ENCODE measurements at places on chromosomes 4 and X.

DNA sequence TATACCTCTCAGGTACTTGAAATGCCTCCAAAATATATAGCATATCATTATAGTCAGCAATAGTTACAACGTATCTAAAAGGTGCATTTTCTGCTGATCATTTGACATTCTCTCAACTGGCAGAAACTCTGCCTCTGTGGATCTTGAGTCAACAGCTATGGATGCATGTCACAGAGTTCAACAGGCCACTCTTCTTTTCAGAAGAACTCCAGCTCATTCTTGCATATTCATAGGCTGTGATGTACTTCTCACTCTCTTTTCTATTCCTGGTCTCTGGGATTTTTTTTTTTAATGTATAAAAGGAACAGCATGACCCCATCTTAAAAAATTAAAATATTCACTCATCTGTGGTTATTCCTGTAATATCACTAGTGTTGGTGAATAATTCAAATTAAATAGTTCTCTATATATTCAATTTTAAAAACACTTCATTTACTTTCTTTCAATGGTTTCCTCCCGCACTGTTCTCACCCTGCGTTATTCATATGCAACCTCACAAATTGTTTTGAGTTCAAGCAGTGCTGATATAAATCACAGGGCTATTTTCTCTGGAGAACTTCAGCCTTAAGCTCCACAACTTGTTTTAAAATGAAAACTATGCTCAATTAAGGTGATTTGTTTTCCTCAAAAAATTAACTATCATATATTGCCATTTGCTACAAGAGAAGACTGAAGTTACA lies 1111.2 kb upstream of the ADGRL3 start:
- DNase-seq = no peak

DNA sequence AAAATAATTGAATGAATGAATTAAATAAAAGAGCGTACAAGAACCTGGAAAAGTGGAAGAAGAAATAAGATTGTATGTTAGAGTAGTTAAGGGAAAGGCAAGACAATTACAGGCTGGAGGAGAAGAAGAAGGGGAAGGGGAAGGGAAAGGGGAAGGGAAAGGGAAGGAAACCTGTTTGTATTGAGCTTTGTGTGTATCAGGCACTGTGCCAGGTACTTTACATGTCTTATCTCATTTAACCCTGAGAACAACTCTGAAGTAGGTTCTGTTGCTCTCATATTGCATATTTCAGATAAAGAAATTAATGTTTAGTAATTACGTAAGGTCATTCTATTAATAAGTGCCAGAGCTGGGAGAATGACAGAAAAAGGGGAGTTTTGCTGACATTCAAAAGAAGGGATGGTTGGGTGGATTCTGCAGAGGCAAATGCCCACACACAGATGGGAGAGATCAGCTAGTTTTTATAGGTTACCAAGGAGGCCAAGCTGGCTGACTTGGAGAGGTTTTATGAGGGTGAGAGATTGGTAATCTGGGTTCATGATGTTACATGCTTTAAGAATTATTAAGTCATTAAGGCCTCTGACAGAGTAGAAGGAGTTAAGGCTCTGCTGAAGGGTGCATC lies 92.3 kb upstream of the LCORL start:
- DNase-seq = no peak

DNA sequence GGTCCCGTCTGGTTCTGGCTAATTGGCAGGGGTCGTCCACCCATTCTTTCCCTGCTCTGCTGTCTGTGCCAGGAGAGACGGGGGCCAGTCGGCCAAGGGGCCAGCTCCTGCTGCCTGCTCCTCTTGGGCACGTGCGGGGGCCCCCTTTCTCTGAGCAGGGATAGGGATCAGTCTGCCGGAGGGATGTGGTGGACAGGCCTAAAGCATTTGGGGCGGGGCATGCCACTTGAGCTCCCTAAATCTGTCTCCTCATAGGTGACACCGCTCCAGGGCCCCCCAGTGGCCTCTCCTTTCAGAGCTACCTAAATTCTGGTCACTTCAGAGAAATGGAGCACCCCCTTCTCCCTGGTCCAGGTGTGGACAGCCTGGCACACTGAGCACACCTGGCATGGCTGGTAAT lies 4.2 kb upstream of the MSANTD1 start:
- DNase-seq = no peak

- DNase-seq = no peak
Observed at GRCh38 chrX:120653000-120653399, 23.1 kb upstream of the C1GALT1C1 start.

DNA sequence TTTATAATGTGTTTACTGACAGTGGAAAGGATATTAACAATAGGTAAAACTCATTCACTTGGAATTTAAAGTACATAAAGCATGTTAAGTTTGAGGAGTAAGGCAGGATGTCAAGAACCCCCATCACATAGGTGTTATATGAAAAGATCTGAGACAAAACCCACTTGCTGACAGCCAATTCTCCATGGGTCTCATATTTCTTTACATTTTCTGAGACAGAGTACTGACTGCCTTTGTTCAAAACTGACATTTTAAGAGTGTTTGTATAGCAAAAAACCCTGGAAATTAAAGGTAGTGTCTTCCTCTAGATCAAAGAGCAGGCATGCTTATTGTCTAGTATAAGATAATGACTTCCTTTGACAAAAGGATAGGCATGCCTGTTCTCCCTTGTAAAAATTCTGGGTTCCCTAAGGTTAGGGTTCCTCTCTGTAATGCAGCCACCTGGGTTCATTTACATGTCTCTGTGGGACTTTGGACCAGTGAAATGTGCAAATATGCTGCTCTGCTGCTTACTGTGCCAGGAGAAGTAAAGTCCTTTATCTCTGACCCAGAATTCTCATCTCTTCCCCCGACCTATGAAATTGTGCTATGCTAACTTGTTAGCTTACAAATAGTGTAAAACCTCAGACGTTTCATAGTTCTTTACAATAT lies 123.6 kb downstream of the PCDH18 start:
- DNase-seq = no peak

- no peak for DNase-seq
Observed at GRCh38 chrX:103538728-103539127, 19.4 kb upstream of the RAB40A start.

DNA sequence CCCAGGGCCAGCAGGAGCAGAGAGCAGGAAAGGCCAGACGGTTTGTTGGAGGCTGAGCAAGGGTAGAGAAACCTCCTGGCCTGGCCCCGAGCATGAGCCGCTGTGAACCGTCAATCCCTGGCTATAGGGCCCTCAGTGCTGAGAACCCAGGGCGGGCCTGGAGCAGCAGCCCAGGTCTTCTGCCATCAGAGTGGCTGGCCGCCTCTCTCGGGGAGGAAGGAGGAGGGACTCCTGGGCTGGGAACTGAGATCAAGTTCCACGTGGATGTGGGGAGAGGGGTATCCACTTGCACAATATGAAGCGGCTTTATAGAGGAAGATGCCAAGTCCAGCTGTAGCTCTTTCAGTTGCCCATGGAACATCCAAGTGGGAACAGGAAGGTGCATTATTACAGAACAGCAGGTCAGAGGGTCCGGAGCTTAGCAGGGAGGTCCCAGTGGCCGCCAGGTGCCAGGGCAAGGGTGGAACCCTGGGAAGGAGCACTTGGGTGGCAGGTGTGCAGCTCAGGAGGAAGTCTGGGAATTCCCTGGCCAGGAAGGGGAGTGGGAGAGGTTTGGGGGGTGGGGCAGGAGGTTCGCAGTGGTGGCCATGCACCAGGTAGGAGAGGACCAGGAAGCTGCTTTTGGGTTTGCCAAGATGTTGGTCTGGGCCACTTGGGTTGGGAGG lies 31.7 kb upstream of the CRMP1 start:
- DNase-seq = no peak

DNA sequence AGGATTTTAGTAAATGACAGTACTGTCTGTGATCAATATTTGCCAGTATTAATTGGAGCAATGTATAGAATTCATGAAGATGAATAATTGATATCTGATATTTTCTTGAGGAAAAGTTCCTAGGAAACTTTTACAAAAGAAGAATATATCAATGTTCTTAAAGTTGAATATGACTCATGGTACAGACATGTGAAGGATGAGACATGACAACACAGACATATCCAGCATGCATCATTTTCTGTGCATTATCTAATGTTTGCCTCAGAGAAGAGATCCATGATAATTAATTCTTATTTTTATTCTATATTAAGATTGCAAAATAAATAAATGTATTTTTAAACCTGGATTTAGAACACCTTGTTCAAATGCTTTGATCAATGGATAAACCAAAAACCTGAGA lies 452.9 kb upstream of the EPHA5 start:
- no peak for DNase-seq

GRCh38 chr4:8306511-8307021 lies 37.0 kb downstream of the HTRA3 start:
- no peak for DNase-seq

DNA sequence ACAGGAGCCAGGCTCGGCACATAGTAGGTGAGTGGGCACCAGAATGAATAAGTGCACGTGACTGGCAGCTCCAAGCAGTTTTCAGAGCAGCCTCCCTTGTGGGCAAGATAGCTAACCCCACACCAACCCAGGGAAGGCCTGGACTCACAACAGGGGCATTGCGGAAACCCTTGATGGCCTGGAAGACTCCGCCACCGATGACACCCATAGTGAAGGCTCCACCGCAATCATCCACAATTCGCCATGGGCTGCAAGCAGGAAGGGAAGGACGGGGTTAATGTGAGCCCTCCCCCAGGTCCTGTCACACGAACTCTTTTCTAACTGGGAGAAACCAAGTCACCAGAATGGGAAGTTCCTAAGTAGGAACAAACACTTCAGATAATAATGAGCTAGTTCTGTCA lies 957 bp downstream of the TIMM17B start:
- no peak for DNase-seq

- DNase-seq = no peak
Observed at GRCh38 chr4:185711726-185712125, 100.3 kb downstream of the SORBS2 start.

DNA sequence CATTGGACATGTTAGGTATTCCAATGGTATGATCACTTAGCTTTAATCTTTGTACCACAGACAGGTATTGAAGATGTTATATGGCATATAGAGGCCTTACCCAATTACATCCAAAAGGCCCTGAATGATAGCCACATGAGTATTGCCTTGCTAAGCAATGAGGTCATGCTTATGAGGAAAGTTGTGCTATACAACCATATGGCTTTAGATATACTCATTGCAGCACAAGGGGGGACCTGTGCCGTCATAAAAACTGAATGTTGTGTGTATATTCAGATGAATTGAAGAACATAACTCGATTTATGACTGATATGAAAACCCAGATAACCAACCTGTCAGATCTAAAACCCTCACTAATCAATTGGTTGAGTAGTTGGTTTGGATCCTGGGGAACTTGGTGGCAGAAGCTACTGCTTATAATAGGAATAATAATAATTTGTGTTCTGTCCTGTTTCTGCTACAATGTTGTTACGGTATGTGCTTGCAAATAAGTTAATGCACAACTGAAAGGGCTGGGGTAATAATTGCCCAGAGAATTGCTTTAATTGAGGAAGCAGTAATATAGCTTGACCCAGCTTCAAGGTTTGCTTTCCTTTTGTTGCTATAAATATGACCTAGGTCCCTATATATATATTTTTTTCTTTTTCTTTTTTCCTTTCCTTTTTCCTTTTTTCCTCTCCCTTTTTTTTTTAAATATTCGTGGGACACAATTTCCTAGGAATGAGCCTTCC lies 21.5 kb upstream of the CSTF2 start:
- DNase-seq = no peak

DNA sequence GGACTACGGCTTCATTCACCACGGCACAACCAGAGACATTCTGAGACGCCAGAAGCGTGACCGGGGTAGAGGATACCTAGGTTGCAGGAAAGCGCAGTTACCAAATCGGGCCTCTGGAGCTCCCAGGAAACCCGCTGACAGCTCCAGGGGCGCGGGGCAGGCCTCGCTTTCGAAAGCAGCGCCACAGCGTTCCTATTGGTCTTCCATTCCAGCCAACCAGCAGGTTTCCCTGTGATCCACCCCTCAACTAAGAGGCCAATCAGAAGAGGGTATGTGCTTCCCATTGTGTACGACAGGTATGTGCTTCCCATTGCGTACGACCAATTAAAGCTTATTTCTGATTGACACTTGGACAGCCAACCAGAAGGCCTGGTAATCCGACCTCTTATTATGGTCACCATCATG lies 14.9 kb downstream of the SNX12 start:
- DNase-seq = no peak

- no peak for DNase-seq
Observed at GRCh38 chr4:46986922-46987638, 6.3 kb downstream of the GABRA4 start.

GRCh38 chr4:149988087-149988410 lies 90.2 kb upstream of the DCLK2 start:
- DNase-seq = no peak

- no peak for DNase-seq
Observed at GRCh38 chr4:183335369-183335940, 13.2 kb upstream of the CLDN24 start.

GRCh38 chrX:118579417-118579816 lies 83.8 kb downstream of the DOCK11 start:
- DNase-seq = no peak

DNA sequence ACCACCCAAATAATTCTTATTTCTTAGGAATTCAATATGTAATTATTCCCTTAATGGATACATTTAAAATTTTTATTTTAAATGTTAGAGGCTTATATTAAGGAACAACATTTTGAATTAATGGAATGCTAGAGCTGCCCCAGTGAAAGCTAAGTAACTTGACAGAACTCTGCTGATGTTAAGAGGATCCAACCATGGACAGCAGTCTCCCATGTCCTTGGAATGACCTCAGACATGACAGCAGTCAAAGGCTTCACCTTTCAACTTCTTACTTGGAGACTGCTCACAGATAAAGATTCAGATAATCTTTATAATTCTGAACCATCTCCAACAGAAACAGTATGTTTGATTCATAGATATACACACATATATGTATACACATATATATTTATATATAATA lies 17.2 kb downstream of the PDLIM3 start:
- no peak for DNase-seq
